Thoracic aorta (tissue), 2 donors: ENCODE measurements at places on chromosomes 4 and X.

DNA sequence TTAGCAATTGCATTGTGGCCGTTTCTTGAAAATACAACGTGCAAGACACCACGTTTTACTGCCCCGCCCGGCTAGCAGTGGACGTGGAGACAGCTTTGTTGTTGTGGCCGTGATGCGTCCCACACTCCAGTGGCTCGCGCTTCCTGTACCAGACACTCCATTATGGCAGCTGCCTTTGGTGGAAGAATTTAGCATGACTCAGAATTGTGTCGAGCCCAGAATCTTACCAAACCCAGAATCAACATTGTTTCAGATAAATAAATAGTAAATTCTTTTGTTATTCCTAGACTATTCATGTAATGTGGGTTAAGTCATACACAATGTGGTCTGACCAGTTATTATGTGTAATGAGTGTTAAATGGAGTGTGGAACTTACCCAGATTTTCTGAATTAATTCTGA is 25.3 kb upstream of the S100P start:
- no peak for DNase-seq

DNA sequence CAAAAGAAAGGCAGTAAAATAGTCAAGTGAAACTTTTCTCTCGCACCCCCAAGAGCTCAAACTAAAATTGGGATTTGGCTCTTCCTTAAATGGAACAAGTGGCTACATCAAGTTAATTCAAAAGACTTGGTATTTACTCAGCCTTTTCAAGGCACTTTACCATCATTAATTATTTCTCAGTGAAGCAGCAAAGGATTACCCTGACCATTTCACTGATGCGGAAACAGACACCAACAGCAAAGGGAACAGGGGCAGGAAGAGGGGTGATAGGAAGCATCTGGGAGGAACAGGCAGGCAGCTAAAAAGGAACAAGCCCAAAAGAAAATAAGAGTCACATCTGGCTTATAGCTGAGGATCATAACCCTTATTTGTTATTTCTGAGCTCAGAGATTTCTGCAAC is 2.7 kb downstream of the SCML2 start:
- no peak for DNase-seq

DNA sequence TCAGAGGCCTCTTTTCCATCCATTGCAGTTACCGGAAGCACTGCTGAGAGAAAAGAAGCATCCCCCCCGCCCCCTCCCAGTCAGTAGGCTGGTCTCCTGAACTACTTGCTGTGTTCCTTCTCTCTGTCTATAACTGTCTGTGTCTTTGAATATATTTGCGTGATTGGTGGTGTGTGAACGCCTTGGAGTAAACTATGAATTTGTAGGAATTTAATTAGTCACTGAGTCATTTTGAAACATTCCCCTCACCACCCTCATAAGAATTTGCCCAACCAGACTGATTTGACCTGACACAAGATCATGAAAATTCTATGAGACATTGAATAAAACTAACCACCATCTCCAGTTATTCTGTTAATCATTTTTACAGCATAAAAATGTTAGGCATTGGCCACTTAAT is 6.7 kb upstream of the NXF3 start:
- no peak for DNase-seq

DNA sequence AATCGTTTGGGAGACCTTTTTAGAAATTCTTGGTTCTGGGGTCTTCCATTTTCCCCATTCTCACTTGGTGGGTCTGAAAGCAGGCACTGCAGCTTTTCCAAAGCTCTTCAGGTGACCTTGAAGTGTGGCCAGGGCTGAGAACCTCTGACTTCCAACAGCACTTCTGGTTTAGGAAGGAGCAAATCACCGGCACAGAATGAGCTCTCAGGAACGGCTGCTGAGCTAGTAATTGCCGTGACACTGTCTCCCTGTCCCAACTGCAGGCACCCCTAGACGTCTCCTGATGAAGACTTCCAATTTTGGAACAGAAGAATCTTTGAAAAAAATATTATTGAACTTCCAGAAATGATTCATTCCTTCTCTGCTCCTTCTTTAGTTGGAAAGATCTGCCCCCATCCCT is 31.3 kb downstream of the CD38 start:
- no peak for DNase-seq
